ENCODE measurements at places on chromosomes 6 and 20.

DNA sequence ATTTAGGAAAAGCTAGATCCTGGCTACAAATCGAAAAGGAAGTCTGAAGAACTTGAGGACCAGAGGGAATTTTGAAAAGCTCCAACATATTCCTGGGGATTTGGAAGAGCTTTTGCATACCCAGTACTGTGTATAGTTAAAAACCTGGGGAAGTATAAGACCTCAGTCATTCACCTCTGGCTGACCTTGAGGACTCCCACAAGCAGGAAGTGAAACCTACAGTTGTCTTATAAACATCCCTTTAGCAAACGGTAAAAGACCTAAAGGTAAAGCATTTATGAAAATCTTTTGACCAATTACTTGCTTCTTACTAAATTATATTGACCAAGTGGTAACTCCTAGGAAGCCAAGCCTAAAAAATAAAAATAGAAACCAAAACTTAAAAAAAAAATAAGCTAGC lies 175.0 kb downstream of the HAO1 start:
- no peak for DNase-seq

DNA sequence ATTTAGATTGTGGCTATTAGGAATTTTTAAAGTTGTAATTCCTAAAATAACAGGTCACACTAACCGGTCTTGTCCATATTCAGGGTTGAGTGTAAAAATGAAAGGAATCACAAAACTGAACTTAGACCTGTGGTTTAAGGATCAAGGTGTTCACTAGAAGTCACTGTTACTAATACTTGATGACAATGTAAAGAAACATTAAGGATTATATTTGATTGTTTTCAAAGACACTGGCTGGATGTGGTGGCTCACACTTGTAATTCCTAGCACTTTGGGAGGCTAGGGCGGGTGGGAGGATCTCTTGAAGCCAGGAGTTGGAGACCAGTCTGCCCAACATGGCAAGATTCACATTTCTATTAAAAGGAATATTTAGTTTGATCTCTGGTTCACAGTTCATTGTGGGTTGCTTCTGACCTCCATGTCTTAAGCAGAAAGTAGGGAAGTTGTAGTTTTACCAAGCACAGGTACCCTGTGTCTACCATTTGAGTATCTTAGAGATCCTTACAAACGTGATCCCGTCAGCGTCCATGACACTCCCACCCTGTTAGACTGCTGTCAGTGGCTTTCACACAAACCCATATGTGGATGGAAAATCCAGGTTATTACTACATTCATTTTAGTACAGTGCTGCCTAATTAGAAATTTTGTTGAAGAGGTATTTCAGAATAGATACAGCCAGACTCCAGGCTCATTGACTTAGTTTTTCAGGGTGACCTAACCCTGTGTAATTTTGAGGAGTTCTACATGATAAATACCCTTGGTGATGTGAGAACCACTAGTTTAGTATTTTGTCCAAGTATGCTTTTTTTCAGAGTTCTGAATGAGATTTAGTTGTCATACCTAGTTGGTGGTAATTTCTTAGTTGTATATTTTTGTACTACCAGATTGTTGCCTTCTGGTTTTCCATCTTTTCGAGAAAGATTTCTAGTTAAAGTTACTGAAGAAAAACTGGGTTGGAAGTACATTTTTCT lies 10.2 kb downstream of the SRSF3 start:
- DNase-seq: no peak

GRCh38 chr6:55621244-55621643 lies 42.3 kb upstream of the HMGCLL1 start:
- DNase-seq: no peak

- DNase-seq: no peak
Measured at GRCh38 chr6:87350516-87350915, 5.9 kb downstream of the C6orf163 start.

GRCh38 chr20:36167902-36168503 lies 13.5 kb downstream of the EPB41L1 start:
- no peak for DNase-seq

GRCh38 chr6:156952401-156952800 lies 175.2 kb downstream of the ARID1B start:
- no peak for DNase-seq

DNA sequence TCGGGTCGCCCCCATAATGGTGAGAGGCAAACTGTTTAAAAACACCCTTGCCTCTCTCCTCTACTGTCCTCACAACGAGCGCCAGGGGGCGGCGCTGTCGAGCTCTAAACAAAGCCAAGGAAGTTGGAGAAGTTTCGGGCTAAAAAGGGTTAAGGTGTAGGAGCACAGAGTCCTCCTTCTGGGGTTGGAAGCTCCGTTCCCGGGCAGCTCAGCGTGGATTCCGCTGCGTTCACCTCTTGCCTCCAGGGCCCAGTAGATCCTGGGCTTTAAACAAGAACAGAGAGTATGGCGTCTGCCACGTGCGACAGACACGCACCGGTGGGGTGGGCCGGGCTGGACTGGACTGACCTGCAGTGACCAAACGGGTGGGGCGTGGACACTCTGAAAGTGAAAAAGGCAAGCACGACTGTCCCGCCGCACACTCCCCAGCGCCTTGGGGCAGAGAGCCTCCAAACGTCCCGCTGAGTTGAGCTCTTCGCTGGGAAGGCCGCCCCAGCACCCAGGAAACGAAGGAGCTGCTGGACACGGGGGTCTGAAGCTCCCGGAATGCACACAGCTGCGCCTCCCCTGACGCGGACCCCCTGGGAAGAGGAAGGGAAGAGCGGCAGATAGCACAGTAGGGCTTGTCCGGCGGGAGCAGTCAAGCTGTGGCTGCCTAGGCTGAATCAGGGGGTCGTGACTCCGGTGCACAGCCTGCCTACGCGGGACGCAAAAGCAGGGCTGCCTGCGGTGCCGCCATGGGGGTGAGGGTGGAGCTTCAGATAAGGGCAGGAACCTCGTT lies 1.6 kb upstream of the THBD start:
- peak; percentile 30 for DNase-seq

DNA sequence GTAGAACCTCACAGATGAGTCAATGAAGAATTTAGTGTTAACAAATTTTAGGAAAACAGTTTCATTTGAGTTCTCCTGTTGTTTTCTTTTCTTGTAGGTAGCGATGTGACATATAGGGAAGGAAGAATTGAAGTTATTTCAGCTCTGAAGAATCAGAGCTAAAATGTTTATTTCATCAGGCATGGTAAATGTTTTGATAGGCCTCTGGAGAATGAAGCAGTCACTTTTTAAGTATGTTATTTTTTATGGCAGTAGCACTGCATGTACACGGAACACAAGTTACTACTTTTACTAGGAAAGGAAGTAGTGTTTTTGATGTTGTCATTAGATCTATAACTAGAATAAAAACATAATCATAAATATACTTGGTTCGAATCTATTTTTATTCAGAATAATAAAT lies 1357.3 kb upstream of the CITED2 start:
- no peak for DNase-seq

Data from T-helper 2 cell treated with Interferon-gamma antibody and Interleukin-4, amounts not matched to agents 5 μg/mL and 100 μg/mL, for 36 hours (primary cell).